Motor neuron (in vitro differentiated cells): ENCODE measurements at places on chromosomes 13 and 19. TPM values are rescaled to one million over a fixed set of nuclear protein-coding genes. Genes with fewer than 3 reads are reported as not detected.

GRCh38 chr13:99058527-99059495 lies 80.9 kb upstream of the DOCK9 start:
- ATAC-seq: no peak

- ATAC-seq: no peak
Measured at GRCh38 chr19:50380751-50381151, 3.4 kb upstream of the POLD1 start.

Gene SMIM44
- not detected in 2 replicates for total RNA-seq

GRCh38 chr19:6740589-6741343 lies 1.3 kb downstream of the TRIP10 start:
- ATAC-seq: peak; percentile 0

Gene ZNF556
- total RNA-seq: 1.1 and 2.0 TPM in 2 replicates

DNA sequence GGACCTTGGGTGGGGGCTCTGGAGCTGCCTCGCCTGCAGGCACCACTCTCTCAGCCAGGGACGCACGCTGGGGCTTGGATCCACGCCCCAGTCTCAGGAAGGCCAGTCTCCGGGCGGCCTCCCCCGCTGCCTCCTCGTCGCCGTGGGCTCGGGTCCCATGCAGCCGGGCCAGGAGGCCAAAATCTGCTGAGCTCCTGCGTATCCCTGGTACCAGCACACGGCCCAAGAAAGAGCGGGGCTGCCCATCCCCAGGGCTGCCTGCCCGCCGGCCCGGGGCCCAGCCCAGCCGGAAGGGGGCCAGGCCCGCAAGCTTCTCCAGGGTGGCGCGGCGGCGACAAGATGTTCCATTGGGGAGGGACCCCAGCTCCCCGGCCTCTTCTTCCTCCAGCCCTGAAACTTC lies 6.7 kb downstream of the EXOC3L2 start:
- ATAC-seq: no peak

GRCh38 chr13:30752201-30752797 lies 17.0 kb downstream of the ALOX5AP start:
- ATAC-seq: peak; percentile 98

DNA sequence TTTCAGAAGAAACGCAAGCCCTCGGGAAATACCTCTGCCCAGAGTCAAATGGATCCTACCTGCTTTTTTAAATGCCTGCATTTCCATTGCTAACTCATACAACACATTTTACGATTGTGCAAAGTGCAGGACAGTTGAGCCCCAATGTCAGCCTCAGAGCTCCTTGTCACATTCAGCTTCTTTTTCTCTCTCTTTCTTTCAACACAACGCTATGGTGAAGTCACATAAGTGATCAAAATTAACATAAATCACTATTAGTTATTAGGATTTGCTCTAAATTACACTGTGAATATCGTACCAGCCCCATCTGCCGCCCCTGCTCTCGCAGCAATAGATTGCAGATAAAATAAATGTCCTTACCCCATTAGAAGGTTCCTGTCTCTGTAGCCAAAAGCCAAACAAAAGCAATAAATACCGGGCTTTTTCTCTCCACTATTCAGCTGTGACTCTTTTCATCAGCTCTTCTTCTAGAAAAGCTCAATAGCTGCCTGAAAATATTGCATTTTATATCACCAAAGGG lies 8.8 kb downstream of the POU4F1 start:
- ATAC-seq: no peak

GRCh38 chr19:52535771-52536447 lies 8.4 kb downstream of the ZNF808 start:
- peak; percentile 98 for ATAC-seq

GRCh38 chr13:43267916-43268315 lies 244.5 kb downstream of the DNAJC15 start:
- ATAC-seq: no peak

DNA sequence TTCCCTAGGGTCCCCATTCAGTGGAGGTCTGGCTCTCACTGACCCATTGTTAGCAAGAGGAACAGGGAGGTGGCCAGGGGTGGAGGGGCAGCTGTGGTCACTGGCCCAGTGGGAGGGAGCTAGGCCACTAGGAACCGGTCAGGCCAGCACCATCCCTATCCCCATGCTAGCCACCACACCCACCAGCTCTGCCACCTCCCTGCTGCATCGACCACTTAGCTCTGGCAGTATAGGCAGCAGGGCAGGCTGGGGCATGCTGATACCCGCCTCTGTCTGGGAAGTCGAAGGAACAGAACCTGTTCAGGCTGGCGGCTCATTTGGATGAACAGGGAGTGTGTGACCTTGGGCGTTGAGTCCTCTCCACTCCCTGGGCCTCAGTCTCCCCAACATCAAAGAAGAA lies 4.7 kb downstream of the PPP1R13L start:
- no peak for ATAC-seq

Gene C5AR1
- 3.7 and 4.1 TPM in 2 replicates for total RNA-seq

Gene LILRA1
- total RNA-seq: 0.85 TPM in 1 of 2 replicates, not detected in the other

DNA sequence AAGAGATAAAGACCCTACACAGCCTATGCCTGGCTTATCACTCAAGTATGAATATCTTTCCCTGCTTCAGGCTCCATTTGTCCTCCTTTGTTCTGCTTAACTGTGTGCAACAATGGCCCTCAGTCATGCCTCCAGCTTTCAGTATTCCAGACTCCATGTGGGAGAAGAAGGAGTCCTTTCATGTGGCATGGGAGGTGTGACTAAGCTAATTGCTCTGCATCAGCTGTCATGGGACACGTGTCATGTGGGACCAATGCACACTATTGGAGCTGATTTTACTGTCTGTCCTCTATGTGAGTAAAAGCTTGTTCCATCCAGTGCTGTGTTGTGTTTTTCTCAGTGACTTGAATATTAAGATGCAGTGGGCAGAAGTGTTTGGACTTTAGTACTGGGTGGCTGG lies 1198.3 kb downstream of the OLFM4 start:
- peak; percentile 51 for ATAC-seq

GRCh38 chr13:26300140-26300539 lies 46.2 kb downstream of the CDK8 start:
- no peak for ATAC-seq

DNA sequence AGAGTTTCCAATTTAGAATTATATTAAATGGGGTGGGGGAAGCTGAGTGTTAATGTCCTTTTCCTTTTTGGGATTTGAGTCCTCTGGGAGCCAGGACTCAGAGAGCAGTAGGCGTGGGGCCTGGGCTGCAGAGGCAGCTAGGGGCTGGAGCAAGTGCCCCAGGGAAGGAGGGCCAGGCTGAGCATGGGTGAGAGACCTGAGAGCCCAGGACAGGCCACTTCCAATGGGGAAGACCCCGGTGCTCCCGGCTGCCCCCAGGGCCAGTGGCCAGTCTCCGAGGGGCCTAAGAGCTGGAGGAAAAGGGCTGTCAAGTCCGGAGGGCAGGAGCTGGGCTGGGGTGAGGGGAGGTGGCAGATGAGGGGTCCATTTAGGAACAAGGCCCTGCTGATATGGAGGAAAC lies 371.5 kb downstream of the ZNF536 start:
- no peak for ATAC-seq

Gene GRK1
- total RNA-seq: 0.73 and 1.1 TPM in 2 replicates

GRCh38 chr13:28830580-28830979 lies 10.4 kb downstream of the MTUS2 start:
- no peak for ATAC-seq

GRCh38 chr13:110561344-110562035 lies at the start of gene RAB20:
RAB20 (minus strand) TSS chr13:110561722; CDS start chr13:110561519, 203 bp downstream.
- ATAC-seq: peak; percentile 77

Gene ZNF284
- 4.2 and 4.6 TPM in 2 replicates for total RNA-seq

- no peak for ATAC-seq
Measured at GRCh38 chr13:32229443-32229842, 85.7 kb downstream of the ZAR1L start.

Gene HCST
- total RNA-seq: 0.33 TPM in 1 of 2 replicates, not detected in the other

DNA sequence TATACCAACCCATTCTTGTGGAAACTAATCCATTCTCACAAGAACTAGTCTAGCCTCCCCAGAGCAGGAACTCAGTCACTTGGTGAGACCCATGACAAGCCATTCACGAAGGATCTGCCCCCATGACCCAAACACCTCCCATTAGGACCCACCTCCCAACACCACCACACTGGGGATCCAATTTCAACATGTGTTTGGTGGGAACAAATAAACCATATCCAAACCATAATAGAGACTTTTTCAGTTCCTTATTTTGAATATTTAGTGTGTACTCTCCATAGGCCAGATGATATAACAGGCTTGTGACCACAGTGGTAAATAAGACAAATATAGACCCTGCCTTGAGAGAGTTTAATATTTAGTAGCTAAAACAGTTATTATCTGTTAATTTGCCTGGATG lies 227.5 kb upstream of the SERP2 start:
- ATAC-seq: no peak

- peak; percentile 27 for ATAC-seq
Measured at GRCh38 chr13:113928685-113929627, 44.9 kb downstream of the C13orf46 start.

Gene RASL11A
- 3.9 and 4.6 TPM in 2 replicates for total RNA-seq

DNA sequence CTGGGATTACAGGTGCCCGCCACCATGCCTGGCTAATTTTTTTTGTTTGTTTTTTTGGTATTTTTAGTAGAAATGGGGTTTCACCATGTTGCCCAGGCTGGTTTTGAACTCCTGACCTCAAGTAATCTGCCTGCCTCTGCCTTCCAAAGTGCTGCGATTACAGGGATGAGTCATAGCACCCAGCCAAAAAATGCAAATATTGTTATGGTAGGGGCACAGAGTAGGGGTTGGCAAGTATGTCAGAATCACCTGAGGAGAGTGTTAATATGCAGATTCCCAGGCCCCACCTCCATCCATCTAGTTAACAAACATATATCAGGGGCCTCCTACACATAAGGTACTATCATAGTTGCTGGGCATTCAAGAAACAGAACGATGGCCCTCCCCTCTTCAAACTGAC lies 44.7 kb downstream of the VAV1 start:
- no peak for ATAC-seq

GRCh38 chr13:29654384-29654783 lies 58.9 kb upstream of the SLC7A1 start:
- no peak for ATAC-seq

DNA sequence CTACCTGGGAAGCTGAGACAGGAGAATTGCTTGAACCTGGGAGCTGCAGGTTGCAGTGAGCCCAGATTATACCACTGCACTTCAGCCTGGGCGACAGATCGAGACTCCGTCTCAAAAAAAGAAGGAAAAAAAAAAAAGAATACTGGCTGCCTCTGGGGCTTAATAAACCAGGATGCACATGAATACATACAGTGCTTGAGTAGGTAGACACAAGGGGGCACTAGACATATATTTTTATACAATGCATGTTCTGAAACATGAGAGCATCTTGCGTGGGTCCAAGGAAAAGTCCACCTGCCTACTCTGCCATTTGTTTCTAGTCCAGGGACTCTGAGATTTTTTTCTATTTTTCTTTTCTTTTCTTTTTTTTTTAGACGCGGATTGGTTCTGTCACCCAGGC lies 31.2 kb downstream of the KEAP1 start:
- ATAC-seq: no peak

DNA sequence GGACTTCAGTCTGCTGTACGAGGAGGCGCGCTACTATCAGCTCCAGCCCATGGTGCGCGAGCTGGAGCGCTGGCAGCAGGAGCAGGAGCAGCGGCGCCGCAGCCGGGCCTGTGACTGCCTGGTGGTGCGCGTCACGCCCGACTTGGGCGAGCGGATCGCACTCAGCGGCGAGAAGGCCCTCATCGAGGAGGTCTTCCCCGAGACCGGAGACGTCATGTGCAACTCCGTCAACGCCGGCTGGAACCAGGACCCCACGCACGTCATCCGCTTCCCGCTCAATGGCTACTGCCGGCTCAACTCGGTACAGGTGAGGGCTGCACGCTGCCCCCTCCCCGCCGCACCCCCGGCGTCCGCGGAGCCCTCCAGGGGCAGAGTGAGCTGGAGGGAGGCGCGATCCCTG lies 14.6 kb downstream of the KCTD15 start:
- no peak for ATAC-seq

DNA sequence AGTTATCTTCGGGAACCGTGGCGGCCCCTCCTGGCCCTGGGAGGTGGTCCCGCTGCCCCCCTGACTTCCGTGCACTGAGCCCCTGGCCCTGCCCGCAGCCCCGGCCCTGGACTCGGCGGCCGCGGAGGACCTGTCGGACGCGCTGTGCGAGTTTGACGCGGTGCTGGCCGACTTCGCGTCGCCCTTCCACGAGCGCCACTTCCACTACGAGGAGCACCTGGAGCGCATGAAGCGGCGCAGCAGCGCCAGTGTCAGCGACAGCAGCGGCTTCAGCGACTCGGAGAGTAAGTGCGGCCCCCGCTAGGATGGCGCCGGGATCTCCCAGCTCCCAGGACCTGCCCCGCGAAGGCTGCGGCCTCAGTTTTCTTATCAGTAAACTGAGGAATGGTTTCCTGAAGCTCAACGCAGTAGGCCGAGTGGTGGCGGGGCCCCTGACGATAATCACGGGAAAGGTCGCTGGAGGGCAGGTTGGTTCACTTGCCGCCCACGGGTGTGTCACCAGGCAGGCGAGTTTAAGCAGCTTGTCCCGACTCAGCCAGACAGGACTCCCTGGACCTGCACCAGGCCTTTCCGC lies 924 bp downstream of the RGCC start:
- ATAC-seq: peak; percentile 41

Gene RFX2
- 8.8 and 9.0 TPM in 2 replicates for total RNA-seq

DNA sequence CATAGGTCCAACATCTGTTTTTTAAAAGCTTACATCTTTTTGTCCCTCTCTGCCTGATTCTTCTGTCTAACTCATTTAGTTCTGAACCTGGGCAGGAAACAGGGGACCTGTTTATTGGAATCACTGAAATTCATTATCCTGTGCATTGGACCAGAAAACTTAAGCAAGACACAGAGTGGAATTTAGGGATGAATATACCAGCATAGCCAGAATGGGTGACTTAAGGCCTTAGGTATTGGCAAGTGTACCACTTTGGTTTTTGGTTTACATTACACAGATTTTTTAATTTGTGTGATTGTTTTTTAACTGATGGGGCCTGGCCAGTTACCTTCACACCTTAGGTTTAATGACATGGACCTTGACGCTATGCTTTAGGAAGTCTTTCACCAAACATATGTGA lies 232.5 kb downstream of the GPC5 start:
- no peak for ATAC-seq

Gene PGLYRP2
- total RNA-seq: 0.43 and 0.53 TPM in 2 replicates

DNA sequence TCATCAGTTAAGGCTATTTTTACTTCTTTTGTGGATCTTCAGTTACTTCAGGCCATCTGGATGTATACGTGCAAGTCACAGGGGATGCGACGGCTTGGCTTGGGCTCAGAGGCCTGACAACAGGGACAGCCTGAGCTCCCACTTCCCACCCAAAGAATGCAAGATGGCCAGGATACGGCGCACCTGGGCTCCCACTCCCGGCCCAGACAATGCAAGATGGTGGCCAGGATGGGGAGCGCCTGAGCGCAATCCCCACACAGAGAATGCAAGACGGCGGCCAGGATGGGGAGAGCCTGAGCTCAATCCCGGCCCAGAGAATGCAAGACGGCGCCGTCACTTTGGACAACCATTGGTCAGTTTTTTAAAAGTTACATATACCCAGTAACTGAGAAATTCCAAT lies 25.3 kb upstream of the MIER2 start:
- no peak for ATAC-seq

Gene KCNJ14
- total RNA-seq: 1.2 and 1.3 TPM in 2 replicates

Gene DIRAS1
- total RNA-seq: 9.6 and 9.7 TPM in 2 replicates

Gene C19orf85
- 0.30 TPM in 1 of 2 replicates, not detected in the other for total RNA-seq
